ENCODE measurements at places on chromosomes 2 and 18.

- no peak for DNase-seq
Observed at GRCh38 chr2:201807452-201807999, 1.2 kb downstream of the CDK15 start.

DNA sequence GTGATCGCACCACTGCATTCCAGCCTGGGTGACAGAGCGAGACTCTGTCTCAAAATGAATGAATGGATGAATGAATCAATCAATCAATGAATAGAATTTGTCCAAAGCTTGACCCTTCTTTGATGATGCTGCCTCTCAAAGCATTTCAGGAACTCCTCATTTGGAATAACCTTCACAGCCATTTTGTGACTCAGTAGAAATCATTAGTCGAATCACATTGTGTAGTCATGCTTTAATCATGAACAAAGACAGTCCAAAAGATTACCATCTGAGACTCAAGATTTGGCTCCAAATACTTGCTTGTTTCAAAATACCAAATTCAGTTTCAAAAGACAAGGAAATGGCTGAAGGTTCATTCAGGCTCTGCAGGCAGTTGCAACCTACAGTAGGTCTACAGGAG is 83.1 kb downstream of the VWA3B start:
- DNase-seq = no peak

- no peak for DNase-seq
Observed at GRCh38 chr2:10473121-10473756, 25.1 kb upstream of the ODC1 start.

DNA sequence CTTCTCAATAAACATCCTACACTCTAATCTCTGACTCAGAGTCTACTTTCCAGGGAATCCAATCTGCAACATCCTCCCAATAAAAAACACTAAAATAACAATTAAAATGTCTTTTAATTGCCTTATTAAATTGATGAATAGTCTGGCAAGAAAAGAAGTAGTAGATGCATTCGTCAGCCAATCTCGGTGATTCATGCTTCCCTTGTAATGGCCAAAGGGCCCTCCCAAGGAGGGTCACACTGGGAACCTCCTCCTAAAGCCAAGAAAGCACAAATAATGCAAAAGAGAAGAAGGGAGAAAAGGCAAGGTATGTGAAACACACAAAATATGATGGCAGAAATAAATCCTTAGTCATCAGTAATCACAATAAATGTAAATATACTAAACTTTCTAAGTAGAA is 16.8 kb downstream of the ST8SIA5 start:
- DNase-seq = no peak

DNA sequence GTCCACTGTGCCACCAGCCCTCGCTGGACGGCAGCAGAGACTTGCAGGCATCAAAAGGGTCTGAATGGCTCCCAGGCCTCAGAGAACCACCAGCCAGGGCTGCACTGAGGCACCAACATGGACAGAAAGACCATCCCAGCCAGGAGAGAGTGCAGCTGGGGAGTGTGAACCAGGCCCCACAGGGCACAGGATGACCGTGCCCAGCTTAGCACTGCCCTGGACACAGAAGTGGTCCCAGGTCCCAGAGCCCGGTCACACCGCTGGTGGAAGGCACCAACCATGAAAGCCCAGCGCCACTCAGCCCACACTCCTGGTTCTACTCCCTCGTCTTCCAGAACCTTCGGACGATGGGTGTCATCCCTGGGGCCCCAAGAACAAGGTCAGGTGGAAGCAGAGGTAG is 20.5 kb downstream of the AQP12A start:
- no peak for DNase-seq

GRCh38 chr2:108268001-108268400 is 20.7 kb upstream of the SULT1C2 start:
- no peak for DNase-seq

GRCh38 chr2:20483194-20483895 is 36.5 kb downstream of the RHOB start:
- DNase-seq = no peak

DNA sequence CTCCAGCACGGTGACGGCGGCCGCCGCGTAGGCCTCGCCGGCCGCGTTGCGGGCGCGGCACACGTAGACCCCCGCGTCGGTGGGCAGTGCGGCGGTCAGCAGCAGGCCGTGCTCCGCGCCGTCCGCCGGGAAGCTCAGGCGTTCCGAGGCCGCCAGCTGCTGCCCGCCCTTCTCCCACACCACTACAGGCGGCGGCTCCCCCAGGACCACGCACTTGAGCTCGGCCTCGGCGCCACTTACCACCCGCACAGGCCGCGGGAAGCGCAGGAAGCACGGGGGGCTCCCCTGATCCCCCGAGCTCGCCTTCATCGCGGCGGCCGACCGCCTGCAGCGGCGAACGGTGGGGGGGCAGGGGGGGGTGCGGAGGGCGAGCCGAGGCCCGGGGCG is 422 bp downstream of the OBSL1 start:
- DNase-seq = no peak

DNA sequence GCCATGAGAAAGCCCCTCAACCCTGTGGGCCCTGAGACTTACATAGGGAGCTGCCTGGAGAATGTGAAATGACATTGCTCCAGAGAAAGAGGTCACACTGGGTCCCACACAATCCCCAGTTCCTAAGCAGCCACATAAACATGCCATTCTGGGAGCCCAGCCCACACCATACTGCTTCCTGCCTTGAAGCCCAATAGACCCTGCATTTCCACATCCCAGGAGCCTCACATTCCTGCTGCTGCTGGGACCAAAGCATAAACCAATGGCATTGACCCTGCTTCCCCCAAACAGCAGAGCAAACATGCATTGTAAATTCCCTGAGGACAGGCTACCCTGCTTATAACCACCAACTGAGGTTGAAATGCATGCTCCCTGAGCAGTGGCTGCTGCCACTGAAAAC is 1117.6 kb upstream of the SLC39A10 start:
- no peak for DNase-seq

- DNase-seq = no peak
Observed at GRCh38 chr18:55576001-55576400, 12.0 kb downstream of the TCF4 start.

- DNase-seq = no peak
Observed at GRCh38 chr2:45636008-45636407, 15.5 kb upstream of the PRKCE start.

DNA sequence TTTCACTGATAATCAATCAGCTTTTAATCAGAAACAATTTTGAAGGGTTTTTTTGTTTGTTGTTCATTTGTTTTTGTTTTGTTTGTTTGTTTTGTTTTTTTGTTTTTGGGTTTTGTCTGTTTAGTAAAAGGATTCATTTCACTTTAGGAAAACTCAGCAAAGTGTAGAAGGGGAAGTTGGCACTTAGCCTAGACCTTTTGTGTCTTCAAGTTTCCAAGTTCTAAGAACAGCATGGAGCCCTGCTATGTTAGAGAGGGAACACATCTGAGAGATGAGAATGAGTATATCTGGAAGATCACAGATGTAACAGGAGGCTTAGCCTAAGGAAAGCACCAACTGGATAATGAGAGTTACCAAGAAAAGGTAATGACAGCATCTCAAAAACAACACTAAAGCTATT is 501.5 kb downstream of the ERBB4 start:
- no peak for DNase-seq

GRCh38 chr2:21700644-21701043 is 576.9 kb downstream of the TDRD15 start:
- DNase-seq = no peak

DNA sequence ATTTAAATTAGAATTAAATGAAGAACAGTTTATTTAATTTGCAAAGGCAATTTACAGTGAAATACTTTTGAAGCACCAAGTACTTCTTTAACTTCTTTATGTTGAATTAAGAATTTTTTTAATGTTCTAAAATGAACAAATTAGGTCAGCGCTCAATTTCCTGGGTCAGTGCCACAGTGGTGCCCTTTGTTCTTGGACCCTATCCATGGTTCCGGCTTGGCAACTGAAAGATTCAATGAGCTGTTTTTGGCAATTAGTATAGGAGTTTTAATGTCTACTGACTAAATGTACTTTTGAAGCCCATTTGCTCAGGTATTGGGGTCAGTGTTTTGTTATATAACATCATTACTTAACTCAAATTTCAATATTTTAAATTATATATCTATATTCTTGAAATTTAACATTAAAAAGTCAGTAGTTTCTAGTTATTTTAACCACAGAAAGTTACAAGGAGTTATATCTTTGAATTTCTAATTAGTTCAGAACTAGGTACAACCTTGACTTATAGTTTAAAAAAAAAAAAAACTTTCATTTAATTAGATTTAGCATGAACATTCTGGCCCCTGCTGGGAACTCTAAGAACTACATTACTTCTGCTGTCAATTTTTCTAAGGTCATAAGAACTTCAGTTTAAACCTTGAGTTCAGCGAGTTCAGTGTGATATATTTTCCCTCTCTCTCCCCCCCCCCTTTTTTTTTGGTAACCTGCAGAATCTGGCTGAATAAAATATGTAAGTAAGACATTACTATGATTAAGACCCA is 7.6 kb upstream of the MSTN start:
- DNase-seq = no peak

- no peak for DNase-seq
Observed at GRCh38 chr2:33085646-33086045, 138.9 kb downstream of the LTBP1 start.

GRCh38 chr2:15359716-15360531 is 201.2 kb downstream of the NBAS start:
- no peak for DNase-seq

- no peak for DNase-seq
Observed at GRCh38 chr2:136101042-136101441, 16.9 kb downstream of the CXCR4 start.

DNA sequence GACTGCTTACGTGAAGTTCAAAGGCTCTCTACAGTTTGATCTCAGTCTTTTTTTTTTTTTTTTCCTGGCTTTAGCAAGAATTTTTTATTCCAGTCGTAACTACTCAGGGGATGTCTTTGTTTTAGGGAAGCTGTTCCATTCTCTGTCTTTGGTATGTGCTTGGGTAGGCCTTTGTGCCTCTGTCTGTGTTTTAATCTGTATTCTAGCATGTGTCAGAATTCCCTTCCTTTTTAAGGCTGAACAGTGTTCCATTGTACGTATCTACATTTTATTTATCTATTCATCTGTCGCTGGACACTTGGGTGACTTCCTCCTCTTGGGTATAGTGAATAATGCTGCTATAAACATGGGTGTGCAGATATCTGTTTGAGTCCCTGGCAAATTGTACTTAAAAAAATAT is 42.6 kb downstream of the MYO1B start:
- no peak for DNase-seq

DNA sequence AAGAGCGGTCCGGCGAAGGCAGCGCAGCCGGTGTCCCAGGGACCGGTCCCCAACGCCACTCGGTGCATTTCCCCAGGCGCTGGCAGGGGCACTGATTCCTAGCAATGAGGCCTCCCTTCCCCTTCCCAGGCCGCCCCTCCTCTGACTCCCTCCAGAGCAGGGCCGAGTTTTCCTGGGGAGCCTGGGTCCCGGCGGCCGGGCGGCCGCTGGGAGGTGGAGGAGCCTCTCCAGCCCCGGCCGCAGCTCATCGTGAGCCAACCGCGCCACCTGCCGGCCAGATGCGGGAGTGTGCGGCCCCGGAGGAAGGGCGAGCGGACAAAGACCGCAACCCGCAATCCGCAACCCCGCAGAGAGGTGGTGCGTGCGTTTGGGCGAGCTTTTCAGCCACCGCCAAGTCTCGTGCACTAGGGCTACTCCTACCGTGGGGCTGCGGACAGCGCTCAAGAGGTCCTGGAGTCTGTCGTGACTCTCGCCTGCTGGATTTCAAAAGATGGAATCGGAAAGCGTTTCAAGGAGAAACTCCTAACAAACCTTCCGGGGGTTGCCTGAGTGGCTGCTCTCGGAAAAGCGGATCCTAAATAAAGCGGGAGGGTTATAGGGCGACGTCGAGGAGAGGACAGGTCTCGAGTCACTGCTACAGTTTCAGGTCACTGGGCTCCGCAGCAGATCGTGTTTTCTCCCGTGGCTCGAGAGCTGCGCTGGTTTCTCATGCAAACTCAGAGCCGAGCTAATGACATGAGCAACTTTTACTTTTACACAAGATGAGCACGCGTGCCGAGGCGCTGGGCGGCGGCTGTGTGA is 1.5 kb upstream of the EPHA4 start:
- DNase-seq = peak; percentile 58

- no peak for DNase-seq
Observed at GRCh38 chr18:13096232-13096631, 105.1 kb downstream of the CEP192 start.

GRCh38 chr2:127560201-127560930 is 24.9 kb downstream of the MYO7B start:
- DNase-seq = no peak

DNA sequence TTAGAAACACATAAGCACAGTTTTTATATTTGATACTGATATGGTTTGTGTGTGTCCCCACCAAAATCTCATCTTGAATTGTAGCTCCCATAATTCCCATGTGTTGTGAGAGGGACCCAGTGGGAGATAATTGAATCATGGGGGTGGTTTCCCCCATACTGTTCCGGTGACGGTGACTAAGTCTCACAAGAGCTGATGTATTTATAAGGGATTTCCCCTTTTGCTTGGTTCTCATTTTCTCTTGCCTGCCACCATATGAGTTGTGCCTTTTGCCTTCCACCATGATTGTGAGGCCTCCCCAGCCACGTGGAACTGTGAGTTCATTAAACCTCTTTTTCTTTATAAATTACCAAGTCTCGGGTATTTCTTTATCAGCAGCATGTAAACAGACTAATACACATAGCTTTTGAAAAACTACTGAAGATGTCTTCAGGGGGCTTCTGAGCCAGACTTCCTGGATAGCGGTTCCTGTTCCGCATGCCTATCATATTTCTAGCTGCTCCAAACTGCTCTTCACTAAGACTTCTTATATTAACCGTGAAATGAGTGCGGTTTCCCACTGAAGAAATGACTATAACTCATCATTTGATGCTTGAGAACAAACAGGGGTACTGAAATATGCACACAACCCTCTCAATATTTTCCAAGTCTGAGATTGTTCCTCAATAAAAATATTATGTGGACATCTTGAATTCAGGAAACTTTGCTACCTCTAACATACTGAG is 75.8 kb downstream of the SPHKAP start:
- no peak for DNase-seq

GRCh38 chr2:55500025-55500424 is 19.5 kb upstream of the CFAP36 start:
- no peak for DNase-seq

DNA sequence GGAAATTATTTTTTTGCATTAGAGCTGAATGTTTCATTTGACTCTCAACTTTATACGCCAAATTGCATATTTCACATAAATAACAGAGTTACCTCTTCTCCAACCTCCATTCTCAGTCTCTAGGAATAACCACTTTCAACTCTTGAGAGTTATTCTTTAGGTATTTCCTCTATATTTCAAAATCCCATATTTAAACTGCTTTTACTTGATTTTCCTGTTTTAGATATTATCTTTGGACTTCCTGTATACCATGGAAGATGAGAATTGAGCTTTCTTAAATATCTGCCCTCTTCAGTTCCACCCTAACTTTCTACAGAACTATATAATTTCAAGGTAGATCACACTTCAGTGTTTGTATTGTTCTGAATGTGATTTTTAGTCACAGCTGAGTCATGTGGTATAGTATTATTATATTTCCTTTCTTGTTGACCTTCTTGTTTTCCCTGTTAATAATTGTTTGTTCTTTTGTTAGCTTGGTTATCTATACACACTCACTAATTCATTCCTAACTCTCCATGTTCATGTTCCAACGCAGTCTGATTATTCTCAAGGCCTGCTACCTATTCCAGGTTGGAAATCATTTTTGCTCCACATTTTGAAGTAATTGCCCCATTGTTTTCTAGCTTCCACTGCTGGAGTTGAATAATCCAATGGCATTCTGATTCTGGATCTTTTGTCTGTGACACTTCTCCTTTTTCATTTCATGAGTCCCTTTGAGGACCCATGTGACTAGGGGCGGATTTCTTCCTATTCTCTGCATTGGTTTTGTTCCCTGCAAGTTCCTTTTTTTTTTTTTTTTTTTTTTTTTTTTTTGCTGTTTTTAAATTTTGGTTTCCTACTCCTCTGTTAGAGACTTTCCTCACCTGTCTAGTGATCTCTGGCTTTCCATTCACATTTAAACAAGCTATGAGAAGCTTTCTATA is 156.8 kb upstream of the RBMS1 start:
- no peak for DNase-seq
